ENCODE measurements at places on chromosomes 4 and X.

- DNase-seq = peak; percentile 75
Measured at GRCh38 chrX:148871422-148872160, 371.2 kb downstream of the AFF2 start.

DNA sequence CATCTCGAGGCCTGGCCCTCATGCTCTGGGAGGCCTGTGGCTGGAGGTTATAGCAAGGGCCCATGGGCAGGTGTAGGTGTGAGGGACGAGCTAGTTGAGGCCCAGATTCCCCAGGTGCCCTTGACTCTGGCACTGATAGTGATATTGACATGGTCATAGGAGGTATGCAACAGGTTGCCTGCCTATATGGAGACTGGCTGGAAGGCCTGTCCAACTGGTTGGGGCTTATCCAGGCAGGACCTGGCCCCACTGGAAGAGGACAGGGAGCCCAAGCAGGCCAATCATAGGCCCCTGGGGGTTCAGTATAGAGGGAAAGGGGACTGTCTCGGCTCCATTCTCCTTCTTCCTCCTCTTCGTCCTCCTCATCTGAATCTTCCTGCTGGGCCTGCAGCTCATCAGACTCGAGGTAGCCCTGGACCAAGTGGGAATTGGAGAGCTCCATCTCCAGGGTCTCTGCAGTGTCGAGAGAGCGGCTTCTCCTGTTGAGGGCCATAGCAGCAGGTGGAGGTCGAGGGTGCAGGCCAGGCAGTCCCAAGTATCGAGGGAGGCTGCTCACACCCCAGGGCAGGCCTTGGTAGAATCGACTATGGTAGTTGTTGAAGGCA lies 15.3 kb downstream of the AMER1 start:
- DNase-seq = no peak

- DNase-seq = no peak
Measured at GRCh38 chr4:71383984-71384383, 45.2 kb downstream of the SLC4A4 start.

- peak; percentile 81 for DNase-seq
Measured at GRCh38 chrX:40262157-40263013, 164.6 kb upstream of the BCOR start.

GRCh38 chr4:61532336-61533000 lies 332.3 kb downstream of the ADGRL3 start:
- no peak for DNase-seq

DNA sequence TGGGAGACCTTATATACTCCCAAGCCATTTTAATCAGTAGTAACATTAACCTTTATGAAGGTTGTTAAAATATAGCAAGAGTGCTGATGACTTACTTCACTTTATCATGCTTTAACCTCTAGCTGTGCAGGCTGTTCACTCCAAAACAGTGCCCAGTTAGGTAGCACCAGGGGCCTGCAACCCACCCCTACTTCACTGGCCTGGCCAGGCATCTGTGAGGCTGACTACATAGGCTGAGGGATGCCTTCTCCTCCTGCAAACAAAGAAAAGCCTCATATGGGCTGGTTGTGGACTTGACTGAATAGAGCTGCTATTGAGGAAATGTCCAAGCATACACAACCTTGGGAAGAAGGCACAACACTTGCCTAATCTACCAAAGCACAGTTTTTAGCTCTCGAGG lies 172.8 kb downstream of the SHROOM3 start:
- DNase-seq = no peak

DNA sequence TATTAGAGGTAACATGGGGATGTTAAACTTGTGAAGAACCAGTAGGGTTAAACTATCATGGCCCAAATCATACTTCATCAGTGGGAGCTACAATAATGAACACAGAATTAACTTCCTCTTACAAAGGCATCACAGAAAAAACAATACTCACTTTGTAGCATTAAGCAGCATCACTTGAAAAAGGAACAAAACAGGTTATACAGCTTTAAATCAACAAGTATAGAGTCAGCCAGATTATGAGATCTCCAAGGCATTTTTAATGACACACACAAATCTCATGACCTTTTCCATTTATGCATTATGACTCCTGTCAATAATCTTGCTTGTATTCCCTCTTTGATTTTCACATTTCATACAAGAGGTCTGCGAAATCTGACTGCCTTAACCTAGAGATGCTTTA lies 18.3 kb downstream of the FBXL5 start:
- no peak for DNase-seq

- peak; percentile 60 for DNase-seq
Measured at GRCh38 chr4:48653217-48654014, 126.7 kb downstream of the FRYL start.

DNA sequence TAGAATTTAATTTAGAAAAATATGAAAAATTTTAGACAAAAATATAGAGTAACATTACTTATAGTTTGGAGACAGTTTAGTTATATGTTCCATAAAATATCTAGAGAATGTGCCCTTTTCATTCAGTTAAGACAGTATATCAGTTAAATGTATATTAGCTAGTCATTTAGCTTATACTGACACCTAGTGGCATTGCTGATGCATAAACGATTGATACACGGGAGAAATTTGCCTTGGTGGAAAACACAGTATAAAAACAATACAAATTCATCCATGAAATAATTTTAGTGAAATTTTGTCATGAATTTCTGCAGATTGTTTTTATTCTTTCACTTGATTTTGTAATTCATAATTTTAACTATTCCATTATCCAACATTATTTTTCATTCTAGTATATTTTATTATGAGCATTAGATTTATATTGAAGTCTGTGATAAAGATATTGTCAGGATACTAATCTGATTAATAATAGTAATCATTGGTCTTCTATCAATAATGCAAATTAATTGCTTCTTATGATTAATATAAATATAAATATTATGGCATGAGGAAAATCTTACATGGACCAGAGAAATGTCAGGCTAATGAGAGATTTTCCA lies 219.0 kb downstream of the TLL1 start:
- peak; percentile 42 for DNase-seq

DNA sequence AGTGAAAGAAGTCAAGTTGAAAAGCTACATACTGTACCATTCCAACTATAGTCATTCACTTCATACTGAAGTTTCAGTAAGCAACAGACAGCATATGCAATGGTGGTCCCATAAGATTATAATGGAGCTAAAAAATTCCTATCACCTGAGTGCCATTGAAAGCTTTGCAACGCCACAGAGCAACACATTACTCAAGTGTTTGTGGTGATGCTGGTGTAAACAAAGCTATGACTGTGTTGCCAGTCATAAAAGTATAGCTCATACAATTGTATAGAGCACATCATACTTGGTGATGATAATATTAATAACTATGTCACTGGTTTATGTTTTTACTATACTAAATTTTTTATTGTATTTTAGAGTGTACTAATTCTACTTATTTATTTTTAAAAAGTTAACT lies 78.9 kb downstream of the NAF1 start:
- DNase-seq = no peak

- DNase-seq = no peak
Measured at GRCh38 chrX:109448282-109448938, 33.5 kb downstream of the GUCY2F start.

GRCh38 chr4:72311291-72311690 lies 257.7 kb downstream of the ADAMTS3 start:
- DNase-seq = no peak
